ENCODE measurements at places on chromosomes 2 and 18. TPM values are rescaled to one million over a fixed set of nuclear protein-coding genes. Genes with fewer than 3 reads are reported as not detected.
A peak's percentile ranks its signal among the peaks of the same experiment; 100 is the strongest.

DNA sequence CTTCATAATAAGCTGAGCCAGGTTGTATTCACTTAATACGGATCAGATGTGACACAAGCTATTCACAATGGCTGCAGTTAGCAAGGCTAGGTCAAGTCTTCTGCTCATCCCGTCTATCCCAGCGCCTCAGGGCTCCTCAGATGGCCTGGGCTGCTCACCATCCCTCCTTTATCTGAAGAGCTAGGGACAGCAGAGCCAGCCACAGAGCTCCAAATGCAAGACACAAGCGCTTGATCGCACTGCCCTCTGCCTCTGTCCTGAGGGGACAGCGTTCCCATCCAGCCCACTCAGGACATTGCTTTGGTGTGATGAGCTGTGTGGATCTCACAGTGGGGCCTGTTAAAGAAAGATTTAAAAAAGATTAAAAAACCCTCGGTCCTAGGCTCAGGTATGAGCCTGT lies 254.4 kb upstream of the HS6ST1 start:
- H3K4me3 ChIP-seq, result no peak overlapping the region
- H3K27me3 ChIP-seq, result no peaks in the 10 kb centered on the region
- H3K36me3 ChIP-seq, result no peaks in the 10 kb centered on the region
- DNase-seq, result no peak
- H3K4me1 ChIP-seq, result peaks cover 6% of the 10 kb centered on the region

DNA sequence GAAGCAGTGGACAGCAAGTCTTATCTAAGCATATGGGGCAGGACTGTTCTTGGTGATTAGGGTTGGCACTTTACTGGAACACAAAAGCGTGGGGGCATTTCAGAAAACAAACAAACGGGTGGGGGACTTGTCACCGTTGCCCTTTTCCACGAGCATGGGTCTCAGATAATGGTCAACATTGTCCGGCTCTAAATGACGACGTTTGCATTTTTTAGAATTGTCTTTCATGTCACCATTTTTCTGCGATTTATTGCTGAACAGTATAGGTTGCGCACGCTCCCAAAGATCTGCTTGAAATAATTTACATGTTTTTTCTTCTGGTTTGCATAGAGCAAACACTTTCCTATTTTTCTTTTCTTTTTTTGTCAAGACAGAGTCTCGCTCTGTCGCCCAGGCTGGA lies 46.6 kb upstream of the TBC1D8 start:
- H3K4me3 ChIP-seq, result no peak overlapping the region
- DNase-seq, result no peak
- peaks cover 14% of the 10 kb centered on the region for H3K4me1 ChIP-seq
- no peaks in the 10 kb centered on the region for H3K36me3 ChIP-seq
- no peak overlapping the region for H3K27ac ChIP-seq

DNA sequence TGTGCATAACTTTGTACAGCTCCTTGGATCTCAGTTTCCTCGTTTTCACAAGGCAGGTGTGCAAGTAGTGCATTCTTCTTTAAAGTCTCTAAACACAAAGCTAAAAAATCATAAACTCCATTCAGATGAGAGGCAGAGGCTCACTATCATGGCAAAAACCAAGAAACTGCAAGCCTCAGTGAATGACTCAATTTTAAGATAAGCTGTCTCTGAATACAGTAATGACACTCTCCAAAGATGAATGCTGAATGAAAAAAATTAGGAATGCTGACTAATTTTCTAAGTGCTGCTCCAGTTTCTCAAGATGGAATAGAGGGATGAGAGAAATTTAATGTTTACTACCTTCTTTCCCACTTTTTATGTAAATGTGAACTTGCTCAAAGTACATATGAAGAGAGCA lies 17.2 kb downstream of the B4GALT6 start:
- peaks cover 11% of the 10 kb centered on the region for H3K4me1 ChIP-seq
- no peaks in the 10 kb centered on the region for H3K27me3 ChIP-seq
- H3K4me3 ChIP-seq, result no peak overlapping the region
- peak overlapping the region; percentile 86 for H3K27ac ChIP-seq
- DNase-seq, result no peak

DNA sequence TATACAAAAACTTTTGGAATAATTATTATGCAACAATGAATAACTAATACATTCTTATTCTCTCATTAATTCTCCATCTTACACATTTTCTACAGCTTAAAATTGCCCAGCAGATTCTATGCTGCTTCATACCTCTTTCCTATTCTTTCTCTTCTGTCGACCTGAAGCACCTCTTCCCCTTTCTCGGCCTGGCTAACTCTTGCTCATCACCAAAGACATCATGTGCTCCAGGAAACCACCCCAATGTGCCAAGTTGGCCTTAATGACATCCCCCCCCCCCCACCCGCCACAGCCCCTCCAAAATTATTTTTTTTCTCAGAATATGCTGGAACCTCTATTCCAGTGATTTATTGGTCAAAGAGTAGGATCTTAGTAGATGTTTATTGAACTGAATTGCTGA lies 43.6 kb downstream of the ZNF521 start:
- H3K4me3 ChIP-seq, result no peak overlapping the region
- no peak overlapping the region for H3K27ac ChIP-seq
- no peaks in the 10 kb centered on the region for H3K27me3 ChIP-seq

GRCh38 chr2:187050409-187050998 lies 201.5 kb upstream of the ZSWIM2 start:
- H3K4me3 ChIP-seq, result no peak overlapping the region
- no peak overlapping the region for H3K27ac ChIP-seq
- no peaks in the 10 kb centered on the region for H3K4me1 ChIP-seq
- no peak for DNase-seq

DNA sequence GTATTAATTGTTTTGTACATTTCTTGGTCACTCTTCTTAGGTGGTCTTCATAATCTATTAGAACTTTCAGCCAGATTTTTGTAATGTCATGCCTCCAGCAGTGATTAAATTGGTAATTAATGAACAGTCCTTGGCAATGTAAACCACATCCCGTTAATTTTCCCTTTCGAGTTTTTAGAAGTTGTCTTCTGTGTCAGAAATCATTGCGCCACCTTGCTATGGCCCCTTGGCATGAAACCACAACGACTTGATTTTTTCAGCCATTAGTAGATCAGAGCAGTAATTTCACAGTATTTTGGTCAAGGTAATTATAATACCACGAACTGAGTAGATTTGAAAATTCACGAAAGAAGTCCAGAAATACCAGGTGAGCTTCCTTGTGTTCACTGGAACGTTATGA lies 86.0 kb upstream of the OTX1 start:
- H3K27me3 ChIP-seq, result no peaks in the 10 kb centered on the region
- H3K4me1 ChIP-seq, result 0 out of 2 replicates have a peak, but pooled peaks cover 4% of the 10 kb centered on the region
- DNase-seq, result no peak
- no peak overlapping the region for H3K4me3 ChIP-seq
- H3K27ac ChIP-seq, result 0 out of 2 replicates have a peak overlapping the region, but pooled peaks have one; percentile 1
- H3K36me3 ChIP-seq, result no peaks in the 10 kb centered on the region

- H3K4me1 ChIP-seq, result peaks cover 5% of the 10 kb centered on the region
- H3K27me3 ChIP-seq, result no peaks in the 10 kb centered on the region
- no peak overlapping the region for H3K4me3 ChIP-seq
- no peak overlapping the region for H3K27ac ChIP-seq
- no peak for DNase-seq
Measured at GRCh38 chr2:43025709-43026295, 200.6 kb downstream of the ZFP36L2 start.

DNA sequence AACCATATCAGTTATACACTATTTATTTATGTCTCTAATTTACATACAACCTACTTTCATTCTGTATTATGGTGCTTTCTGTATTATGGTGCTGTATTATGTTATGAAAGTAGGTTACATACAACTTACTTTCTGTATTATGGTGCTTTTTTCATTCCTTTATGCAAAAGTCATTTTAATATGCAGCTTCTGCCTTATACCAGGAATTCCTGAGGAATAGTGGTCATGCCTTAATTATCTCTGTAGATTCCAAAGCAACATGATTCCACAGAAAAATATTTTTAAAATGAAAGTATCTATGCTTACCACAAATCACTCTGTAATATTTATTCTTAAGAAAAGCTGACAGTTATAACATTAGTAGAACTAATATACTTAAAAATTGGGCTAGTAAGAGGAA lies 922.0 kb upstream of the NRXN1 start:
- no peak overlapping the region for H3K4me3 ChIP-seq
- peaks cover 4% of the 10 kb centered on the region for H3K4me1 ChIP-seq
- DNase-seq, result no peak
- no peaks in the 10 kb centered on the region for H3K27me3 ChIP-seq
- peaks cover 35% of the 10 kb centered on the region for H3K36me3 ChIP-seq
- no peak overlapping the region for H3K27ac ChIP-seq

GRCh38 chr2:203718087-203718486 lies 11.6 kb downstream of the CD28 start:
- no peak for DNase-seq
- no peak overlapping the region for H3K4me3 ChIP-seq
- no peaks in the 10 kb centered on the region for H3K36me3 ChIP-seq
- H3K27me3 ChIP-seq, result no peaks in the 10 kb centered on the region

- H3K4me1 ChIP-seq, result peaks cover 7% of the 10 kb centered on the region
- no peaks in the 10 kb centered on the region for H3K27me3 ChIP-seq
- no peak overlapping the region for H3K4me3 ChIP-seq
- no peak for DNase-seq
- no peak overlapping the region for H3K27ac ChIP-seq
Measured at GRCh38 chr2:54942373-54942772, 107.9 kb downstream of the RTN4 start.

DNA sequence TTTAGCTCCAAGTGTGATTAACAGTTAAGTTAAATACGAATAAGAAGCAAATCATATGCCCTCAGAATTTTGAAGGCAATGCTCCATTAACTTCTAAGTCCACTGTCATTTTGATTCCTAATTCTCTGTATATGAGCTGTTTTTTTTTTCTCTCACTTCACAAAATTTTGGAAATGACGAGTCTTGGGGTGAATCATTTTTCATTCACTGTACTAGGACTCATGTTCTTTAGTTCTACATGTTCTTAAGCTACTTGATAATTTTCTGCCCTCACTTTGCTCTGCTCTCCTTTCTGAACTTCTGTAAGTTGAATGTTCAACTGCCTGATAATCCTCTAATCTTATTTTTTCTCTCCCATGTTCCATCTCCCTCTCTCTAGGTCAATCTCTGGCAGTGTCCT lies 141.0 kb downstream of the THADA start:
- no peak overlapping the region for H3K4me3 ChIP-seq
- peaks cover 18% of the 10 kb centered on the region for H3K4me1 ChIP-seq
- H3K27me3 ChIP-seq, result no peaks in the 10 kb centered on the region

DNA sequence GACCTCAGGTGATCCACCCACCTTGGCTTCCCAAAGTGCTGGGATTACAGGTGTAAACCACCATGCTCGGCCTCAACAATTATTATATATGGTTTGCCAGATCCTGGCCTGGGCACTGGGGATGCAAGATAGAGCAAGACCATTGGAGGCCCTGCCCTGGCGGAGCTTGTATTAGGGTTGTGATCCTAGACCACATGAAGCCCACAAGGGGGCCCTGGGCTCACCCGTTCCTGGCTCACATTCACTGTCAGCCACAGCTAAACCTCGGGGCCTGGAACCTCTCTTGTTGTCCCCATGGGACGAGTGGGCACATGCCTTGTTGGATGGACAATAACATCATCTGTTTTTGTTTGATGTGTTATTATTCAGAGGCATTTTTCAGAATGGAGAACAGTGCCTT lies 14.9 kb downstream of the HPCAL1 start:
- H3K4me3 ChIP-seq, result no peak overlapping the region
- no peaks in the 10 kb centered on the region for H3K36me3 ChIP-seq
- DNase-seq, result peak; percentile 38
- H3K27me3 ChIP-seq, result no peaks in the 10 kb centered on the region
- peaks cover 15% of the 10 kb centered on the region for H3K4me1 ChIP-seq

DNA sequence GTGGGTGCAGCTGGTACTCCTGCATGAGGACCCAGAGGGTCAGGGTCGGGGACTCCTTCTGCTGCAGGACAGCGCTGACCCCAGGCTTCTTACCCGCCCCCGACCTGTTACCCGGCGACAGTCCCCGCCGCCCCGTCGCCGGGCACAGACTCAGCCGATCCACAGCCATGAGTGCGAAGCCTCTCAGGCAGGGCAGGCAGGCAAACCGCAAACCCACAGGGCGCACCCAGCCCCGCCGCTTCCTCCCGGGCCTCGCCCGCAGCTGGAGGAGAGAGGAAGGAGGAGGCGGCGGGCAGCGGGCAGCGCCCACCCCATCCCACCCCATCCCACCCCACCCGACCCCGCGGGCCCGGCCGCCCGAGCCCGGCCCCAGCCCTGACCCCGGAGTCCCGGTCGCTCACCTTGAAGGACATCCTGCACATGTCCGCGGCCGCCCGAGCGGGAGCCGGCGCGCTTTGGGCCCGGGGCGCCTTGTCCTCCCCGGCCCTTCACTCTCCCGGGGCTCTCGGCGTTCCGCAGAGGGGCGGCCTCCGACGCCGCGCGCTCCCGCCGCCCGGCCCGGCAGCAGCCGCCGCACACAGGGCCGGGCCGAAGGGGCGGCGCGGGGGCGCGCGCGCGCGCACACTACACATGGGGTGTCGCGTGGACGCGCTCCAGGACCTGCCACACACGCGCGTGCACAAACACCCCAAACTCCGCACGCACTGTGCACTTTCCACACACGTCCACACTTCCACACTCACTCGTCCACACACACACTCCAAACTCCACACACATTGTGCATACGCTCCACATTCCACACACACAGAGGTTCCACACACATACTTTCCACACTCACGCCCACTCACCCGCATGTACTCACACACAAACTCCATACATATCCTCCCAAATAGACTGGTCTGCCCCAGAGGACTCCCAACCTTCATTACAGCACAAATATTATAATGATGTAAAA lies at the start of gene ANKRD29:
Gene ANKRD29 (minus strand): TSS at position 603 of the 955 bp plus-strand sequence. CDS start 181 bp downstream, at position 422.
- DNase-seq, result peak; percentile 69
- H3K4me3 ChIP-seq, result peak within 1 kb of the TSS; percentile 76
- no peak within 1 kb of the TSS for H3K27ac ChIP-seq
- peaks cover 34% of the 10 kb centered on the region for H3K4me1 ChIP-seq
- H3K36me3 ChIP-seq, result no peaks in the 10 kb centered on the region

DNA sequence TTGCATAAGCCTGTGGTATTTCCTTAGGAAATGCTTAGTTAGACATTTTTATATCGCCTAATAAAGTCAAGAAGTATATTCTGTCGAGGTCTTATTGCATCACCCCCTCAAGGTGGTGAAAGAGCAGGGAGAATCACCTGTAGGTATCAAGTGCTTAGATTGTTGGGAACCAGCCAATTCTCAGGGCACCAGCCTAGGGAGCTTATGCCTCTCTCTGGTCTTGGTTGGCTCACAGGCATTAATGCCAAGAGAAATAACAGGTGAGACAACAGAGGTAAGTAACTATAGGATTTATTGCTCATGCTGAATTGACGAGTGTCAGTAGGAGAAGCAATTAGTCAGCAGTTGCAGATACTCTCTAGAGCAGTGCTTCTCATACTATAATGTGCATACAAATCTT lies 663.3 kb upstream of the ZNF804A start:
- no peak overlapping the region for H3K4me3 ChIP-seq
- no peaks in the 10 kb centered on the region for H3K36me3 ChIP-seq
- DNase-seq, result no peak
- H3K27ac ChIP-seq, result no peak overlapping the region
- H3K27me3 ChIP-seq, result no peaks in the 10 kb centered on the region

RGPD6 gene
- 12.5 TPM for total RNA-seq

HOXD12 gene
- 0.17 TPM for total RNA-seq

OSR1 gene
- 0.55 TPM for total RNA-seq

CCDC85A gene
- 0.22 TPM for total RNA-seq

MAPK4 gene
- 3.3 TPM for total RNA-seq

Measured in WTC11 (cell line).